ENCODE measurements at places on chromosomes 13 and 19. TPM values are rescaled to one million over a fixed set of nuclear protein-coding genes. Genes with fewer than 3 reads are reported as not detected.

The THSD1 gene
- polyA plus RNA-seq: 6.4 TPM

The ELSPBP1 gene
- not detected for polyA plus RNA-seq

The CATSPERD gene
- polyA plus RNA-seq: not detected

The TMPRSS9 gene
- 0.35 TPM for polyA plus RNA-seq

The NLRP11 gene
- 0.21 TPM for polyA plus RNA-seq

- DNase-seq: no peak
Measured at GRCh38 chr19:49614096-49614833, 23.3 kb downstream of the PRR12 start.

DNA sequence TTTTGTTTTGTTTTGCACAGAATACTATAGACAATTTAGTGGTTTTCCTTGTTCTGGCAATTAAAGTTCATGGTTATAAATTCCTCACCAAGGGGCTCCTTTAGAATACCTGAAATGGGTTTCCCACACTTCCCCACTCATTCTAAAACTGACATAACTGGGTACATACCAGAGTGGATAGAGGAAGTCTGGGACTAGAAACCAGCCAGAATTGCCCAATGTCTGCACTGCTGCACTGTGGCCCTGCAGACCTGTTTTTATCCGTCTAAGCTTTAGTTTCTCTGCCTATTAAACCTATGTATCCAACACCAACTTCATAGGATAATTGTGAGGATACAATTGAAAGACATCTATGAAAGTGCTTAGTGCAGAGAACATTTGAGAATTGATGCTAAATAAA lies 498.6 kb downstream of the KCTD12 start:
- DNase-seq: no peak

GRCh38 chr19:2051773-2052704 lies 995 bp upstream of the MKNK2 start:
- no peak for DNase-seq

- no peak for DNase-seq
Measured at GRCh38 chr19:41944336-41944735, 14.8 kb downstream of the RABAC1 start.

DNA sequence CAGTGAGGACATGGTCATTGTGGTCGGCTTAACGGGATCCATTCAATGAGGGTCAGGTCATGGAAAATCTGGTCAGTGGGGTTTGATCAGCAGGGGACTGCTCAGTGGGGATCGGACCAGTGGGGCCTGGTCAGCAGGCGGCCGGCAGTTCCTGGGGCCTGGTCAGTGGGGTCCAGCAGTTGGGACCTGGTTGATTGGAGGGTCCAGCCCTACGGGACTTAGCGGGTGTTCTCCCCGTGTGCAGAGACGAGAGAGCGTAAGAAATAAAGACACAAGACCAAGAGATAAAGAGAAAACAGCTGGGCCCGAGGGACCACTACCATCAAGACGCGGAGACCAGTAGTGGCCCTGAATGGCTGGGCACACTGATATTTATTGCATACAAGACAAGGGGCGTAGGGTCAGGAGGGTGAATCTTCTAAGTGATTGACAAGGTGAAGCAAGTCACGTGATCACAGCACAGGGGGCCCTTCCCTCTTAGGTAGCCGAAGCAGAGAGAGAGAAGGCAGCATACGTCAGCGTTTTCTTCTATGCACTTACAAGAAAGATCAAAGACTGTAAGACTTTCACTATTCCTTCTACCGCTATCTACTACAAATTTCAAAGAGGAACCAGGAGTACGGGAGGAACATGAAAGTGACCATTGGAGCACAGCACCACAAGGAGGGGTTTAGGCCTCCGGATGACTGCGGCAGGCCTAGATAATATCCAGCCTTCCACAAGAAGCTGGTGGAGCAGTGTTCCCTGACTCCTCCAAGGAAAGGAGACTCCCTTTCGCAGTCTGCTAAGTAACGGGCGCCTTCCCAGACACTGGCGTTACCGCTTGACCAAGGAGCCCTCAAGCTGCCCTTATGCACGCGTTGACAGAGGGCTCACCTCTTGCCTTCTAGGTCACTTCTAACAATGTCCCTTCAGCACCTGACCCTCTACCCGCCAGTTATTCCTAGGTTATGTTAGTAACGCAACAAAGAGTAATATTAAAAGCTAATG lies 62.1 kb upstream of the TPM4 start:
- no peak for DNase-seq

GRCh38 chr19:46696052-46696451 lies 20.9 kb downstream of the PRKD2 start:
- DNase-seq: no peak

DNA sequence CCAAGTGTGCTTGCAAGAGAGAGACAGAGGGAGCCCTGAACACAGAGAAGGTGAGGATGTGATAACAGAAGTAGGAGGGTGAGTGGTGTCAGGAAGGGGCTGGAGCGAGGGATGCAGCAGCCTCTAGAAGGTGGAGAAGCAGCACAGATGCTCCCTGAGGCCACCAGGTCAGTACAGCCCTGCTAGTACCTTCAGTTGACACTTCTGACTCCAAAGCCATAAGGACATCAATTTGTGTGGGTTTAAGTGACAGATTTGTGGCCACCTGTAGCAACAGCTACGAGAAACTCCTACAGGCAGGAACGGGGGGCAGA lies 6.9 kb downstream of the ERICH4 start:
- DNase-seq: no peak

DNA sequence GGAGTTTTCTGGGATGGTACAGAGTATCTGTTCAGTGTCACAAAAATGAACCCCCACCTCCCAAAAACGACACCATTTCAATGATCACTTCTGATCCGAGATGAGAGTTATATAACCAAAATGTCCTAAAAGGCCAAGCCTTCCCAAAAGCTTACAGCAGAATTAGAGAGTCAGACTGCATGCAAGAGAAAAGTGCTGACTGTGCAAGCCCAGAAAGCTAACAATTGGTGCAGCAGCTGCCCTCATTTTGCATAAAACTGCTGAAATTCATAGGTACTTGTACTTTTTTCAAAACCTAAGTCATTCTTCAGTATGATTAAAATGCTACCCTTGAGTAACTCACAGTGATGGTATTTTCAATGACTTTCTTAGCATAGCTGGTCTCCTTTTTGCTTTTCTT lies 819.6 kb upstream of the ARGLU1 start:
- no peak for DNase-seq

DNA sequence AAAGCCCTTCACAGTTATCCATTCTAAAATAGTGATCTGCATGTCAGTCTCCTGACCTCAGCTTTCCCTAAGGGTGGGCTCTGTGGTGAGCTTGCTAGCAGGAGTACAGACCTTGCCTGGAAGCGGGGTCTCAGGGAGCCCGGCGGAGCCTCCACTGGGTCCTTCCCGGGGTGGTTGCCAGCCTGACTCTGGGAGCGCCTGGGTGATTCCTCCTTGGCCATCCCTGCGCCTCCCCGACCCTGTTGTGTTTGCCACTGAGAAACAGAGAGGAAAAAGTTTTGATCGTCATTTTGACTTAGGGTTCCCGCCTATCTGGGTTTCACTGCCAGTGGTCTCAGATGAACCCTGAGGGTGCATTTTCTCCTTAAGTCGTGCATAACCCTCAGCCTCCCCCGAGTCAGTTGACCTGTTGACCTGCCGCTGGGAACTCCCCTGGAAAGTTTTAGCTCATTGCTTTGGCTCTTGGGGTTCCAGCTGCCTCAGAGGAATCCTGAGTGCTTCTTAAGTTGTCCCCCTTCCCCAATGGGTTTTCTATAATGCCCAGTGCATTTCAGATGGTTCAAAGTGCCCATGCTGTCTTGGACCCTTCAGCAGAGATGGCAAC lies 117.8 kb downstream of the RAB20 start:
- no peak for DNase-seq

DNA sequence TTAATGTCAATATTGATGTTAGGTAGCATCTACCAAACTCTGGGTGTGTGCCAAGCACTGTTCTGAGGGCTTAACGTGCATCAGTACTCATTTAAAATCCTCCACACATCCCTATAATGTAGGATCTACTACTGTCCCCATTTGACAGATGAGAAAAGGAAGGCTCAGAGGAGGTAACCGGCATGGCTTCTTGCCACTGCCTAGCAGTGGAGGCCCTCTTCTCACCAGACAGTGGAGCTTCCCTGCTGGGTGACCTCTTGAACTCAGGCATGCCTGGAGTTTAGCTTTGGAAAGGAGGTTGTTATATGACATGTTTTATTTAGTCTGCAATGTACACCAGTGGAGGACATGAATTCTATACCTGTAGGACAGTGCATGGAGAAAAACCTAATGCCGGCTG lies 2.1 kb downstream of the SPATA13 start:
- no peak for DNase-seq

DNA sequence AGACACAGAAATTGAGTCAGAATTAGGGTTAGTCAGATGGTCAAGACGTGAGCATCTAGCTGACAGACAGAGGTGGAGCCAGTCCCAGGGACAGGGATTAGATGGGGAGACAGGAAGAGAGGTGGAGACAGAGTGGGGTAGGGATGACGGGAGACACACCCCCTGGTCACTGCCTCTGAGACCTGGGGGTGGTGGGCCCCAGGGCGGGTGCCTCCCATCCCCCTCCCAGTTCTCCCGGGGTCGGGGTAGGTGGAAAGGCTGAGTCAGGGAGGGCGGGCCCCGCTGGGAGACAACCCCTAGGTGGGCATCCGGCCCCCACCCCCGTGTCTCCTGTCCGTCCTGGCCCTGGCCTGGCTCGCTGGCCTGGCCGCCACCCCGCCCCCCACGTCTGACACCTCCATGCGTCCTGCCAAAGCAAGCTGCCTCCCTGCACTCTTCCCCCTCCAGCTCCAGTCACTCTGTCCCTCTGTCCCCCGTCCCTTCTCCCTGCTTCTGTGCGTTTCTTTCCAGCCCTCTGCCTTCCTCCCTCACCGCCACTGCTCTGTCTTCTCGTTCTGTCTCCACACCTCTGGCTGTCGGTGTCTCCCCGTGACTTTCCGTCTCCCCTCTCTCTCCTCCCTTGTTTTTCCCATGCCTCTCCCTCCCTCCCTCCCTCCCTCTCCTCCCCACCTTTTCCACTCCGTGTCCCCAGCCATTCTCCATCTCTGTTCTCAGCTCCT lies 15.1 kb downstream of the CCDC97 start:
- DNase-seq: no peak

DNA sequence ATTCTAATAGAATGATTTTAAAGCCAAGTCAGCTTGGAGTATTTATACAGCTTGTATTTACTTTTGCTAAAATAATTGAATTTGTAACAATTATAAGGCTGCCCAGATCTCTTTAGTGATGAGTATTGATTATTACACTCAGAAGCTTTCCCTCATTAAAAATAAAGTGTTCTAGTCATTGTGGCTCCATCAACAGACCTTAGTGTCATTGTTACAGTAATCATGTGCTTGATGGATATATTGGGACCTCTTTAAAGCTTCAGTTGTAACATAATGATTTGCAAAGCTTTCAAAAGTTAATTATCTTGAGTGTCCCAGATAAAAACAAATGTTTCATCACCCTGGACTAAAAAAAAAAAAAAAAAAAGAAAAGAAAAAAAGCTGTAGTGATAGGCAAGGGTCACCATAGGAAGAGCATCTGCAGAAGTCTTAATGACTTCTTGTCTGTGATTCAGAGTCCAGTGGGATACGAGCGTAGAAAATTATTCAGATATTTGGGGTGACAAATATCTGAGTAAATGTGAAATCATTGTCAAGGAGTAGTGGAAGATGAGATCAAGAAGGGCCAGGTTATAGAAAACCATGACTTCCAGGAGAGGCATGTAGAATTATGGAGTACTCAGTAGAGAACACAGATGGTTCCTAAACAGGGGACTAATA lies 369.6 kb downstream of the DCT start:
- DNase-seq: no peak

- no peak for DNase-seq
Measured at GRCh38 chr19:18452386-18452785, 14.5 kb upstream of the ISYNA1 start.

Measured in left renal cortex interstitium (tissue), 4 donors.